ENCODE measurements at places on chromosomes 5 and 9.
A peak's percentile ranks its signal among the peaks of the same experiment; 100 is the strongest.

DNA sequence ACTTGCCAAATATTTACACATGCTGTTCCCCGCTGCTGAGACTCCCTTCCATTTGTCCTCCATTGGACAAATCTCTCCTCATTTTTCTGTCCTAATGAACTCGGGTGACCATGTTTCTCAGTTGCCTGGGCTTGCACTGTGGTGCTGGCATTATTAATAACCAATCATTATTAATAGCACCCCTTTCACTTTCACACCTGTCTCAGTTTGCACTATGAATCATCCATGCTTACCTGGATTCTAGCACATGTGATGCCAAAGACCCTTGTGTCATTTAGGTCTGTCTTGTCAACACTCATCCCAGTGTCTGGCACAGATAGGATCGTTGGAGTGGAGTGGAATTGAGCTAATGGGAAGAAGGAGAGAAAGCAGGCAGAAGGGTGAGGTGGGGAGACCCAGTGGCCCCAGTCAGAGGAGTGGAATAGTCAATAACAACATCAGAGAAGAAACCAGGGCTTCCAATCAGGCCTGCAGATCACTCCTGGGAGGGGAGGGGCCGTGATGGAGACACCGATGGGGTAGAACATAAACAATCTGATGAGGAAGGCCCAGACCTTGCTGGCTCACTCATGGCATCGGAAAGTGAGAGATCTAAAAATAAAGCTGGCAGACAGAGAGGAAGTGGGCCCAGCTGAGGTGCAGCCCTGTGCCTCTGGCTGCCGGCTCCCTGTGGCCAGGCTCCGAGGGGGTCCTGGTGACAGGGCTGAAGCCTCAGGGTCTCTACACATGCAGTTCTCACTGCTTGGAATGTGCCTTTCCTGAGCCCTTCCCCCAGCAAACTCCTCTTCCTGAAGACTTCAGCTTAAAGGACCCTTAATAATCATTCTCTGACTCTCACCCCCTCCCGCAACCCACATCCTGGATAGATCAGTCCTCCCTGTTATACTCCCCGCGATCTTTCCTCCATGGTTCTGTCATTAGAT is 33.5 kb upstream of the CRB2 start:
- DNase-seq: peak; percentile 49

DNA sequence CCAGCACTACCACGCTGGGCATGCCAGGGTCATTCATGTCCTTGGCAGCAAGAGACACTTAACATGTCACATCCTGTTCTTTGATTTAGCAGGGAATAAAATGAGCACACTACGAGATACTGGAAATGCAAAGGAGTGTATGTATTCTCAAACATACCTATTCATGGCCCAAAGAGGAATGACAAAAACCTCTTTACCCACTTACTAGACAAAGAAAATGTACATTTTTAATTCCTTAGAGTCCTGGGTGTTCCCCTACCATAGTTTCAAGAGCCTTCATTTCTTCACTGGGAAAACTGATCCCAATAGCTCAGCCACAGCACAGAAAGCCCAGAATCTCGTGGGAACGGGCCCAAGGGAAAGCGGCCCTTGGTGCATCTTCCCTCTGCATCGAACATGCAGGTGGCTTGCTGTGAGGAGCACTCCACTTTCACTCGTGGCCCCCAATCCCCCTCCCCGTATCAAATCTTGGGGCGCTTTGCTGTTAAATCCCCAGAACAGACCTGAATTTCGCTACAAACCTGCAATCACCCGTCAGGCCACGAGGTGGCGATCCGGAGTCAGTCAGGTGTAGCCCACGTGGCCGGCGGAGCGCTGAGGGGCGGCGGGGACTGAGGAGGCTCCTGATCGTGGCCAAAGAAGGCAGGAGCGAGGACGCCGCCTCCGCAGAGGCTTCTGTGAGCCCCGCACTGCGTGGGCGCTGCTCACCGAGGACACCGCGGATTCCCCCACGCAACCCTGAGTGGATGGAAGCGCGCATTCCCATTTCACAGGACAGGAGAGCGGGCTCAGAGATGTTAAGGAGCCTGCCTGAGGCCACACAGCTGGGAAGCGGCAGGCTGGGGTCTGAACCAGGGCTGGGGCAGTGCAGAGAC is 91.4 kb downstream of the LMX1B start:
- DNase-seq: peak; percentile 38

DNA sequence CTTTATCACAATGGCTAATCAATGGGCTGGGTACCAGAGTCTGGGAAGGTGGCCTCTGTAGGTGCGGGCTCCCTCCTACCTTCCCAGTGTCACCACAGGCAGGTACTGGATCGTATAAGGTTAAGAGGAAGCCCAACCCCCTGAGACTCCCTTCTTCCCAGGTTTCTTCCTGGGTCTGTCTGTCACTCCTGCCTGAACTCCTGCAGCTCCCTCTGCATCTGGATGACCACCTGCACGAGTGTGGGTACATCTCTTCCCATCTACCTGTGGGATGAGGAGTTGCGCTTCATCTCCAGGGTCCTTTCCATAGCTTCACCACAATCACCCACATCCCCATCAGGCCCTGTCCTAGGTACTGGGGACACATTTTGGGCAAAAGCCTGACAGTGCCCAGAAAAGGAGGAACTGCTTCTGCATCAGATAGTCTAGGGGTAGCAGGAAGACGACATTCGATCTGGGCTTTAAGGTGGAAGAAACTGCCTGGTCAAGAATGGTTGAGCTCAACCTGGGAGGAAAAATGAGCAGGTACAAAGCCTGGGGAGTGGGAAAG is 112.2 kb upstream of the ALDH1B1 start:
- no peak for DNase-seq

DNA sequence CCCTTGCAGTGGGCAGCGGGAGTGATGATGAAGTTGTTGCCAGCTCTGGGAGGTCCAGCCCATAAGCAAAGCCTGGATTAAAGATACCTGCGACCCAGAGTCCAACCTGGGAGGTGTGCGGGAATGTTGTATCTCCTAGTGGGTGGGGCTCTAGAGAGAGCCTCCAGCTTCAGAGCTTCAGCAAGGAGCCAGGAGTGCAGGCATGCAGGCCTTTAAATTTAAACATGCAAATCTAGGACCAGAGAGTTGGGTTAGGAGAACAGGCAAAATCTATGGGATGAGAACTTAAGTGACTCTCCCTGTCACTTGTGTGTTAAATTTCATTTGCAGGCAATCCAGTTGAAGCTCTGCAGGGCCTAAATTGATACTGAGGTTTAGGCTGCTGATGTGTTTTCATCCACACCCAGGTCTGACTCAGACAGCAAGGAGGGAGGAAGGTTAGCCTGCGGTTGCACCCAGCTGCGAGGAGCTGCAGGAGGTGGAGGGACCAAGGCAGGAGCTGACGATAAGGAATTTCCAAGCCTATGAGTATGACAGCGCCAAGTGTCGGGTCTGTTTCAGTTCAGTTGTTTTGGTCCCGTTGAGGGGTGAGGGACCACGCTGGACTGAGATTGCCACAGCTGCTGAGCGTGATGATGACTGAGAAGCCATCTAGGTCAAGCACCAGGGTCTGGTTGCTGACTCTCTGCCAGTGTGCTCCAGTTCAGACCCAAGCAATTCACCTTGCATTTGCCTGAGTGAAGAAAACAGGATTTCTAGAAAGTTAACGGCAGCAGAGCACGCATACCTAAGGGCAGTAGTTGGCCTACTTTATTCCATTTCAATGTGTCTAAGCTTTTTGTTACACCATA is 243.0 kb downstream of the ICE1 start:
- no peak for DNase-seq

Measured in GM12864 (cell line).